ENCODE measurements at places on chromosomes 5 and 9.

DNA sequence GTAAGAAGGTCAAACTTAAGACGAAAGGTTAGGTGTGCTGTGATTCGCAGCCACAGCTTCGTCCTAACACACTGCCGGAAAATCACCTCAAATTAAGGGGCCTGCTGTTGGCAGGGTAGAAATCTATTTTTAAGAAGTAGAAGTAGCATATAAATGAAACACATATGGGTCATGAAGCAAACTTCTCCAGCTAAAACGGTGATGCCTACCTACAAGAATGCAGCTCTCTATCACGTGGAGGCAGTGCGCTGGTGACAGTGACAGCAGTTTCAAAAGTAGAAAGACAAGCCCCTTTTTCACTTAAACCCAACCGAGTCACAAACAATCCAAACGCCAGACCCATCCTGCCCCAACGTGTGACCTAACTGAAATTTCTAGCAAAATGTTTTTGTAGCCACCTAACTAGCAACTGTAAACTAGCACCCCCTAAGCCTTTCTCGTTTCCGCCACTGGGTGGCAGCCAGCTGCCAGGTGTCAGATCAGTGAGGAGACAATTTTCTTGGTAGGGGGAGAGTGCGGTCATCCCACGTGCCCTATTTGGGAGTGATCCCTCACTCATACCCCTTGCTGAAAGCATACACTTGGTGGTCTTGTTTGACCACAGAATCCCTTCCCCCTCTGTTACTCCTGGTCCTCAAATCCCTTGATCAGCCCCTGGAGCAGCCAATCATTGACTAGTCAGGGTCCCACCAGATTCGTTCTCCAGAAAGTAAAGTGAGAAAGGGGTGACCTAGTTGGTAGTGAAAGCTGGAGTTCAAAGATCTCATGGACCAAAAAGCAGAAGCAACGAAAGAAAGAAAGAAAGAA, 71.8 kb upstream of the MAMDC2 start:
- peak; percentile 68 for DNase-seq

- no peak for DNase-seq
Observed at GRCh38 chr5:145953202-145953601, 16.8 kb downstream of the SH3RF2 start.

GRCh38 chr5:95084757-95085156, 200.1 kb downstream of the MCTP1 start:
- no peak for DNase-seq

DNA sequence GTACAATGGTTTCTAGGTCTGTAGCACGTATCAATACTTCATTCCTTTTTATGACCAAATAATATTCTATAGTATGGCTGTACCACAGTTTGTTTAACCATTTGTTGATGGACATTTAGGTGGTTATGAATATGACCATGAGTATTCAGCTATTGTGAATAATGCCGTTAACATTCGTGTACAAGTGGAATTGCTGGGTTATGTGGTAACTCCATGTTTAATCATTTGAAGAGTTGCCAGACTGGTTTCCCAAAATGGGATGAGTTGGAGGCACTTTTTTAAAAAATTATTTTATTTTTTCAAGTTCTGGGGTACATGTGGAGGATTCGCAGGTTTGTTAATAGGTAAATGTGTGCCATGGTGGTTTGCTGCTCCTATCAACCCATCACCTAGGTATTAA, 4.6 kb downstream of the SNX2 start:
- DNase-seq = no peak

- DNase-seq = peak; percentile 17
Observed at GRCh38 chr5:64666078-64666477, 24.2 kb upstream of the SHISAL2B start.

DNA sequence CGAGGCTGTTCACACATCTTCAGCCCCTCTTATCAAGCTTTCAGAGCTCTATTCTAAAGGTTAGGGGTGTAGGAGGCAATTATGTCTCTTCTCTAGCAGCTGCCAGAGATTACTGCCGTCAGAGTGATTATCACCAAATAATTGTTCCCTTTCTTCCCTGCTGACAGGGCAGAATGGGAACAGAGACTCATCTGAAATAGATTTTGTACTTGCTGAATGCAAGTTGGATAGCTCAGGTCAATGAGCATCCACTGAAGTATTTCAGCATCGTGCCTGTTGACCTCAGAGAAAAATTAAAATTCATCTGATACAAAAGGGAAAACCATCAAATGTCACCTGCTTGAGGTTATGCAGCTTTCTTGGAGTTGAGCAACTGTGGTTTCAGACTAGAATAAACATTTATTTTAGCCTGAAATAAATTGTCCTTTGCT, 213.7 kb upstream of the MAP3K1 start:
- peak; percentile 39 for DNase-seq

GRCh38 chr9:135684691-135685090, 14.6 kb downstream of the SOHLH1 start:
- DNase-seq = no peak

Measured in AG10803 (cell line).